ENCODE measurements at places on chromosomes 2 and 18.

GRCh38 chr2:218993345-218994315, at the start of gene CRYBA2:
Gene CRYBA2, minus strand, starts transcription at chr2:218993422. Its CDS starts 246 bp downstream, at chr2:218993176.
- no peak for DNase-seq

GRCh38 chr18:57447154-57447621, 12.0 kb downstream of the ONECUT2 start:
- no peak for DNase-seq

DNA sequence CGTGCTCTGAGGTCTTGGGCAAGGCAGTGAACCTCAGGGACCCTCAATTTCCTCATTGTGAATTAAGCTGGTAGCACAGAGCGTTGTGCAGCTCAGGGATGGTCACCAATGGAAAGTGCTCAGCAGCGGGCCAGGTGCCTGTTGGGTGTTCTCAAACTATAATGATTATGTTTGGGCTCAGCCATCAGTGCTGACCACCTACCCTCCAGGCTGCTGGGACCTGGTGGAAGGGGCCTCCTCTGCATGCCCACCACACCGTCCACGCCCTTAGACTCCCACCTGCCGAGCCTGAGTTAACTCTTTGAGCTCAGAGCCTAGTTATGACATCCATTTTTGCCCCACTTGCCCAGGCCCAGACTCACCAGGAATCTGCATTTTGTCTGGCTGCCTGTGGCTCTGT, 35.0 kb downstream of the GLI2 start:
- no peak for DNase-seq

DNA sequence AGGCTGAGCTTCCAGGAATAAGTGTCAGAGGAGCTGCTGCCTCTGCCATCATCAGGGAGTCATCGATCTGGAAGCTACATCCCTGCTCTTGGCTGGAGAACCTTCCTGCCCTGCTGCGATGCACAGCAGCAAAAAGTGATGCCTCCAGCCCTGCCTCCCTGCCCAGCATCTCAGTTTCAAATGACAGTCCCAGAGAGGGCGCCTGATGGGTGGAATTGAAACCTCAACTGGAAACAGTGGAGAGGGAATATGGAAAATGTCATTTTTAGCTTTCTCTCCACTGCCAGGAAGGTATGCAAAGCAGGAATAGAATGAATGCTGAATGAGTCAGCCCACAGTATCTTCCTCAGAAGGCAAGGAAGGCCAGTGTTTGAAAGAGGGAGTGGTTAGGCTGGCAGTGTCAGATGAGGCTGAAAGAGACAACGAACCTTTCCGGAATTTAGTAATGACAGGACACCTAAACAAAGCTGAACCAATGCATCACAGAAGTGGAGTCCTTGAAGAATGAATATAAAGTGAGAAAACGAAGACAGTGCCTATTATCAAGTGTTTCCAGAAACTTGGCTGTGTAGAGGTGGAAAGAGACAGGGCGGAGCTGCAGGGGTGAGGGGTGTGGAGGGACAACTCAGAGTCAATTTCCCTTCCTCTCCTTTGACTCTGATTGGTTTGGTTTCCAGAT, 153.9 kb upstream of the NDUFV2 start:
- DNase-seq, result no peak

DNA sequence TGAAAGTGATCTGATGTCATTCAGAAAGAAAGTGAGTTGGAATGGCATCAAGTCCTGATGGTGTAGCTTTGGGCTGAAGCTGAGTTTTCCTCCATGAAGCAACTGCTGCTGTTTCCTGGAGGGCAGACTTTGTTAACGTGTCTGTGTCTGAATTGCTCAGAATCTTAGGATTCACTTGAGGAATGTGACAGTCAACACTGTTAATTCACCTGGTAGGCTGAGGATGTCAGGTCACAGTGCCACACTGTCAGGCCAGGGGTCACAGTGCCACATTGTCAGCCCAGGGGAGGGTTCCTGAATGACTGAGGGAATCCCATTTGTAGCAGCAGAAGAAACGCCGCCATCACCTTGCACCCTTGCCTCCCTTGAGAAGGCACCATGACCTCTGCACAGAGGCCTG, 39.4 kb downstream of the LYPD6B start:
- no peak for DNase-seq

GRCh38 chr2:64056021-64056420, 36.8 kb upstream of the VPS54 start:
- no peak for DNase-seq

- DNase-seq, result no peak
These were observed 199.2 kb downstream of the KLHL29 start for GRCh38 chr2:23584054-23584745.

DNA sequence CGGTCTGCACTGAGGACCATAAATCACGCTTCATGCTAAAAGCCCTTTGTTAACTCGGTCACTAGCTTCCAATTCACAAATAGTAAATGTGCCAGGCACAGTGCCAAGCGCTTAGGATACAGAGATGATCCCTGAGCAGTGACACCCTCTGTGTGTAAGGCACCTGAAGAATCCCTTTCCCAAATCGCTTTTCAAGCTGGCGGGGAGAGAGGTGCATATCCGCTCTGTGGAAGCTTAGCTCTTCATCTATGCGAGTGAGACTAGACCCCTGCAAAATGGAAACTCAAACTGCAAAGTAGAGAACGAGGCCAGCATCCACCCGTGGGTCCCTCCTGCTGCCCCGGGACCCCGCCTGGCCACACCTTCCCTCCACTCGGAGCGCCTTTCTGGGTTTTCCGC, 2.4 kb downstream of the PIEZO2 start:
- DNase-seq, result no peak

DNA sequence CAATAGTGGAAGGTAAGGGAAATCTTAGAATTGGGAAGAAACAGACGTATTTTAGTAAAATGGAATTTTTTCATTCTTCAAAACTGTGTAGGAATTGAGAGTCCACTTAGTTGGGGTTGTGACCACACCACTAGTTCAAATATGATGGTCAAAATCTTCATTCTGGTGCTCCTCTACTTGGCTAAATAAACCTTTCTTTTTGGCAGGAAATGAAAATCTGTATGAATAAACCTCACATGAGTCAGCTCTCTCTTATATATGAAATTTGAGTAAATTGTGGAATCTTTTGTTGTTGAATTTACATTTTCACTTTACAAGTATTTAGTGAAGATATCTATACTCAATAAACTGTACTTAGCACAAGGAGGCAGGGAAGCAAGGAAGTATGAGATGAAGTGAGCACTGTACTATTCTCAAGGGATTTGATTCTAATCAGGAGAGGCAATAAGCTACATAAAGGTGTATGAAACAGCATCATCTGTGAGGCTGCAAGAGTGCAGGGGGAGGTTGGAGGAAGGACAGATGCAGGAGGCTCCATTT, 20.5 kb downstream of the IL18R1 start:
- DNase-seq, result no peak

DNA sequence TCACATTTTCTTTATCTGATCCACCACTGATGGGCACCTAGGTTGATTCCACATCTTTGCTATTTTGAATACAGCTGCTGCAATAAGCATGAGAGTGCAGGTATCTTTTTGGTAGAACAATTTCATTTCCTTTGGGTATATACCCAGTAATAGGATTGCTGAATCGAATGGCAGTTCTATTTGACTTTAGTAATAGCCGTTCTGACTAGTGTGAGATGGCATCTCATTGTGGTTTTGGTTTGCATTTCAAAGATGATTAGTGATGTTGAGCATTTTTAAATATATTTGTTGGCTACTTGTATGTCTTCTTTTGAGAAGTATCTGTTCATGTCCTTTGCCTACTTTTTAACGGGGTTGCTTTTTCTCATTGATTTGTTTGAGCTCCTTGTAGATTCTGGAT, 72.3 kb downstream of the CCDC138 start:
- DNase-seq, result no peak

- DNase-seq, result no peak
These were observed 22.0 kb upstream of the LAPTM4A start for GRCh38 chr2:20073460-20073859.

- no peak for DNase-seq
These were observed 36.7 kb upstream of the ST8SIA5 start for GRCh38 chr18:46793565-46793964.

GRCh38 chr2:41413813-41414485, 633.9 kb upstream of the PKDCC start:
- no peak for DNase-seq

- DNase-seq, result no peak
These were observed 7.9 kb downstream of the PAX3 start for GRCh38 chr2:222290736-222291484.

DNA sequence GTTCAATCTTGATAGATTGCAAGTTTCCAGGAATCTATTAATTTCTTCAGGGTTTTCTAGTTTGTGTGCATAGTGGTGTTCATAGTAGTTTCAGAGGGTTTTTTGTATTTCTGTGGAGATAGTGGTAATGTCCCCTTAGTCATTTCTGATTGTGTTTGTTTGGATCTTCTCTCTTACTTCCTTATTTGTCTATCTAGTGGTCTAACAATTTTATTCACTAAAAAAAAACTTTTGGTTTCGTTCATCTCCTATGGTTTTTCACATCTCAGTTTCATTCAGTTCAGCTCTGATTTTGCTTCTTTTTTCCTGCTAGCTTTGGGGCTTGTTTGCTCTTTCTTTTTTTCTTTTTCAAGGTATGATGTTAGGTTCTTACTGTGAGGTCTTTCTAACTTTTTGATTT, 94.5 kb downstream of the SNTG2 start:
- DNase-seq, result no peak

DNA sequence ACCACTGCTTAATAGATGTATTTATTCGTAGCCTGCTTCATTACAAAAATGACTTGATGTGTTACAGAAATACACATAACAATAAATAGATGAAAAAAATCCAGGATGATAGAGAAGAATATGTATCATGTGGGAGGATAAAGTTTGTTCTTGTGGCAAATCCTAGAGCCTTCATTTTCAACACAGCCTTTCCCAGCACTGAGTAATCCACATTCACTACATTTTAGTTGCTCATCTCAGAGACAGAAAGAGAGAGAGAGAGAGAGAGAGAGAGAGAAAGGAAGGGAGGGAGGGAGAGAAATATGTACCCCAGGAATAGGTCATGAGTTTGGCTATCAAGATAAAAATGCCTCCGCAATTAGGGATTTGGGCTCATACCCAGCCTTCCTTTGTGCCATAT, 144.3 kb downstream of the RBMS1 start:
- DNase-seq, result no peak

DNA sequence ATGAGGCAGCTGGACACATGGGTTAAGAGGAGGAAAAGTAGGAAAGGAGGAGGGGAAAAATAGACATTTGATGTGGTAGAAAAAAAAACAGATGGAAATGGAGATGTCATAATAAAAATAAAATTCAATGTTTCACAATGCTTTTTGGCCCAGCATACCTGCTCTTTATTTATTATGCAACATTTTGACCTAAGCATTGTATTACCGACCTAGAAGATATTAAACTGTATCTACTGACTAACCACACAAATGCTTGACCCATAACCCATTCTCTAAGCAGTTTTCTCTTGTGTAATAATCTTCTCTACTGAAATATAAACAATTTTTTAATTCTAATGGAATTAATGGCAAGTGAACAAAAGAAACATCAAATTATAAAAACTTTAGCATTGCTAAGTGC, 362.3 kb downstream of the FBXO15 start:
- DNase-seq, result no peak

DNA sequence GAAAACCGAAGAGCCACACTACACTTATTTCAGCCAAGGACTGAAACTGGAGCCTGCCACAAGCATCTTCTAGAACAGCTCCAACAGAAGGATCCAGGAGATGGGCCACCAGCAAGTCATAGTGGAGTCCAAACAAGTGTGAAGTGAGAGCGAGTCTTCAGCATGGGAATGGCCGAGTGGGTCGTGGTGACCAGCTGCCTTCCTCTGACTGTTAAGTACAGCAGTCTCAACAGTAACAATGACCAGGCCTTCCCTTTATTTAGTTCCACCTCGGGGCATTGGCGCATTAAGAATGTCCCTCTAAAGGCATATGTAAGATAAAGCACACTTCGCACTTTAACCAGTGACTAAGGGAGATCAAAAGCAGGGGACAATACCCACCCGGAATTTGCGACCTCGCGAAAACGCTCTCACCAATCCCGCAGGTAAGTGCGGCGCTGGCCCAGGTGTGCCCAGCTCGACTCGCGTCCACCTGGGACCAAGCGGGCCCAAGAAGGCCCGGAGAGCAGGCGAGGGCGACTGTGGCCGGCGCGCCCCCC, 1.1 kb downstream of the L3MBTL4 start:
- DNase-seq, result no peak

DNA sequence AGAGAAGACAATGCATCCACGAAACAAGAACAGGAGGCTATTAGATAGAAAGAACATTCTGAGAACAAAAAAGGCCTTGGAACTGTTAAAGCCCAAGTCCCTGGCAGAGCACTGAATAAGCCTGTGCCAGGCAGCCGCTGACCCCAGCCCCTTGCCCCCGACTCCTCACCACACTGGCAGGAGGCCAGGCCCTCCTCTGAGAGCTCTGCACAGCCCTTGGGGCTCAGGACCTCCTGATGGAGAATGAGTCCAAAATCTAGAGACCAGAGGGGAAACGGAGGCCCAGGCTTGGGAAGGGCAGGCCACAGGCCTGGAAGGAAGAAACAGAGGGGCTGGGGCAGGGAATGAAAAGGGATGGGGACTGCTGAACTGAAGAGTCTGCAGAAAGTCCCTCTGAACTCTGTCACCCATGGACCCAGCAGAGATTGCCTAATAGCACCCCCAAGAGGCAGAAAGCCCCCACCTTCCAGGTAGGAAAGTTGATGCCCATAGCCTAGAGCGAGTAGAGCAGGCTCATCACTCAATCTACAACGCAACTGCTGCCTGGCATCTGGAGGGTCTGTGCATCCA, 18.3 kb upstream of the TNS1 start:
- DNase-seq, result no peak

GRCh38 chr2:17644997-17645720, 104.7 kb downstream of the VSNL1 start:
- no peak for DNase-seq

DNA sequence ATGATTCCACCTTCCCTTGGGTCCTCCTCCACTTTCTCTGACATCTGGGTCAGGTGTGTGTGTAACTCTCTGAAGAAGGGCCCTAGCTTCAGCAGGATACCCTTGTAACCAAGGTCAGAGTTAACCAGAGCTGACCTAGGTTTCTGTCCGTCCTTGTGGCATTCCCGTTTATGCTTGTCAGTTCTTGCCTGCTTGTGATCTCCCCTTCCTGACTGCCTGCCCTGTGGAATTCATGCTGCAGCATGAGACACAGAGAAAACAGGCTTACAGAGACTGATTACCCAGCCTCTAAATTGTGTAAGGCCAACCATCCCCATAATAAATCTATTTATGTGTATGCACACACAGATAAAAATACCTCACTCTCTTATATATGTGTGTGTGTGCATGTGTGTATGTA, 22.8 kb downstream of the NXPH2 start:
- no peak for DNase-seq

GRCh38 chr2:217929272-217929671, 73.5 kb downstream of the TNS1 start:
- no peak for DNase-seq

- DNase-seq, result no peak
These were observed 65.2 kb downstream of the C2orf76 start for GRCh38 chr2:119301413-119301812.
